ENCODE measurements at places on chromosomes 4 and X. TPM values are rescaled to one million over a fixed set of nuclear protein-coding genes. Genes with fewer than 3 reads are reported as not detected.

DNA sequence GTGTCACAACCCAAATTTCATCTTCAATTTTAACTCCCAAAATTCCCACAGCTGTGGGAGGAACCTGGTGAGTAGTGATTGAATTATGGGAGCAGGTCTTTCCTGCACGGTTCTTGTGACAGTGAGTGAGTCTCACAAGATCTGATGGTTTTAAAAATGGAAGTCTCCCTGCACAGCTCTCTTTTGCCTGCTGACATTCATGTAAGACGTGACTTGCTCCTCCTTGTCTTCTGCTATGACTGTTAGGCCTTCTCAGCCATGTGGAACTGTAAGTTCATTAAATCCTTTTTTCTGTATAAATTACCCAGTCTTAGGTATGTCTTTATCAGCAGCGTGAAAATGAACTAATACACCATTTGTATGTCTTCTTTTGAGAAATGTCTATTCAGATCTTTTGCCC, 13.0 kb upstream of the BLTP1 start:
- DNase-seq: no peak

- DNase-seq: no peak
These were observed 83.7 kb upstream of the ETNPPL start for GRCh38 chr4:108846568-108846967.

DNA sequence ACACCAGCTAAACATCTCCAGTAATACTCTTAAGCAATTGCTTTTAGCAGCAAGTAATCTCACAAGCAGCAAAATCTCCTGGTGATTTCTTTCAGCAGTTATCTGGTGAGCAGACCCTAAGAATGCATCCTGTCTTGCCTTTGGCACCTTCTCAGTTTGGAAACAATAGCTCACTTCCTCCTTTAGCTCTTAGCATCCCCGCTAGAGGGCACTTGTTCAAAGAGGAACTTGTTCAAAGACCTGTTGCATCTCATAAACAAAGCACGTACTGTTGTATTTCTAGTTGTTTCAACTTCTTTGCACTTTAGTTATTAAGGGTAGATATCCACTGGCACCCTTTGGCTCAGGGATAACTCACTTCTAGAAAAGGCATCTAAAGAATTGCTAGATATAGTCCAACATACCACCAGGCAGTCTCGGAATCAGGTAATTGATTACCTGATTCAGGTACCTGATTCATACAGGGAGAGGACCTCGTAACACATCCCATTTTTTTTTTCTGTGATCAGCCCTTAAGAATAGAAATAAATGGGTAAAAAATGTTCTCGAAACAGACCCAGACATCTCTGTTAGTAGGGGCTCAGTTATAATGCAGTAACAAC, 81.9 kb upstream of the QRFPR start:
- peak; percentile 52 for DNase-seq

- DNase-seq: no peak
These were observed 680 bp upstream of the ASMTL start for GRCh38 chrX:1453395-1453783.

Gene KIAA1210
- not detected for total RNA-seq

- no peak for DNase-seq
These were observed 28.1 kb downstream of the FGF2 start for GRCh38 chr4:122854447-122855352.

DNA sequence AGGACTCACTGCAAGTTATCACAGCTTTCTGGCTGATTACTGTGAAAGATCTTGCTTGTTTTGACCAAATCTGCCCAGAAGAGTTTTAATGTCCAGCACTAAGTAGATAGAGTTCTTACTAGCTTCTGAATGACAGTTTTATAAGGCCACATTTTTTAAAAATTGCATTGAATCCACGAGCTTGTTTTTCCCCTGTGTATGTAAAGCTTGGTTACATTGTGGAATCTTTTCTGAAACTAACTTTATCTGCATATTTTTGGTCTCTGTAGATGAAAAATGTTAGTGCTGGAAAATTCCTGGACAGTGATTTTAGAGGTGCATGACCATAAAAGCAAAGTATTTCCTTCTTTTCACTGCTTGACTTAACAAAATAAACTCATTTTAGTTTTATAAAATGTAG, 650.3 kb upstream of the FAM241A start:
- peak; percentile 72 for DNase-seq

Gene TCEANC
- total RNA-seq: 2.3 TPM

Gene DYNLT3
- 36.5 TPM for total RNA-seq

GRCh38 chr4:26958925-26959653, 98.4 kb downstream of the STIM2 start:
- DNase-seq: no peak

- no peak for DNase-seq
These were observed 1.3 kb upstream of the FGA start for GRCh38 chr4:154591890-154592289.

Gene MAMLD1
- total RNA-seq: 6.6 TPM

DNA sequence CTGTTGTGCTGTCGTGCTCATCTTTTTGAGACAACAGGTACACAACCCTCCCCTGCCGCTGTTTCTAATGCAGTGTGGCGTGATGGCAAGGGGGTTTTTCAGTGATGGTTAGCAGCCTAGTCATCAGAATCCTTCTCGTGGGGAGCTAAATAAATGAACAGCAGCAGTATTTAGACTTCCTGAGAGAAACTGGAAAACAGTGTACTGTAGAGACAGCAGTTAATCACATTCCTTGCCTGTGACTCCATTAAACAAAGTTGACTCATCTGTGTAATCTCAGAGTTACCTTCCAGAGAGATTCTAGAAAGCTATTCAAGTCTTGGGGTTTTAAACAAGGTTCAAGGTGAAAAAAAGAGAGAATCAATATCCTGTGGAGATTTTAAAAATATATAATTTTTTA, 1753.2 kb upstream of the PCDH7 start:
- DNase-seq: peak; percentile 57

Gene GABRG1
- not detected for total RNA-seq

- DNase-seq: peak; percentile 40
These were observed 572.0 kb downstream of the ADGRL3 start for GRCh38 chr4:61772126-61772525.

GRCh38 chr4:165844161-165844560, 28.9 kb upstream of the TLL1 start:
- no peak for DNase-seq

DNA sequence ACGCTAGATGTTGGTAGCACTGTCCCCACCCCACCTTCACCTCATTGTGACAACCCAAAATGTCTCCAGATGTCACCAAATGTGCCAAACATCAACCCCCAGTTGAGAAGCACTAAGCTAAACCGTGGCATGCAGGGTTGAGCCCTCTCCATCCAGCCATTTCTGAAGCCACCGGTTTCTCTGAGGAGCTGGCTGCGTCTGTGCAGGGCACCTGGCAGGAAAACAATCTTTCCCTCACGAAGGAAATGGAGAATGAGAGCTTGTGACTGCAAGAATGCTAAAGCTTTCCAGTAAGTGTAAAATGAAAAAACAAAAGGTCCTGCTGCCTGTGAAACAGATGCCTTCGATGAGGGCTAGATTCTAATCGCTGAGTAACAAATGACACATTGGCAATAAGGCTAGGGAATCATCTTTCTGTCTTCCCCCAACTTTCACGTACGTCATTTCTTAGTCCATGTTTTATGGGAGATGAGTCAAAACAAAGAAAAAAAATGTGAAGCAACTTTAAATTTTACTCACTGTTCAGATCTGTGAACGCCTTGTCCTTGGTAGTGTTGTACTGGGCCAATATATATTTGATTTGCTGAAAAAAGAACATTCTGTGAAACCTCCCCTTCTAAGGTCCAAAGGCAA, 59.9 kb downstream of the PROM1 start:
- peak; percentile 37 for DNase-seq

Gene TEX13A
- total RNA-seq: not detected

- DNase-seq: peak; percentile 42
These were observed 59.5 kb downstream of the PGRMC2 start for GRCh38 chr4:128227991-128228571.

GRCh38 chr4:14368391-14368790, 633.9 kb upstream of the CPEB2 start:
- DNase-seq: no peak

Gene FGFR3
- total RNA-seq: 3.9 TPM

DNA sequence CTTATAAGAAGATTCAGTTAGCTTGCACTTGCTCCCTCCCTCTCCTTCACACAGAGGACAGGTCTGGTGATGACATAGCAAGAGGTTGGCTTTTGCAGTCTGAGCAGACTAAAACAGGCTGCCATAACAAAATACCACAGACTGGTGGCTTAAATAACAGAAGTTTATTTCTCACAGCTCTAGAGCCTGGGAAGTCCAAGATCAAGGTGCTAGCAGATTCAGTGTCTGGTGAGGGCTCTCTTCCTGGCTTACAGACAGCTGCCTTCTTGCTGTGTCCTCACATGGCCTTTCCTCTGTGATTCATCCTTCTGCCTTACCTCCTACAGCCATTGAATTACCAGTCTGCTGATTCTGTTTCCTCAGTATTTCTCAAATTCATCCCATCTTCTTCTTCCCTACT, 13.1 kb downstream of the RP2 start:
- DNase-seq: no peak

GRCh38 chrX:68175562-68175961, 257.7 kb downstream of the OPHN1 start:
- DNase-seq: peak; percentile 18

Gene OPRPN
- total RNA-seq: not detected

DNA sequence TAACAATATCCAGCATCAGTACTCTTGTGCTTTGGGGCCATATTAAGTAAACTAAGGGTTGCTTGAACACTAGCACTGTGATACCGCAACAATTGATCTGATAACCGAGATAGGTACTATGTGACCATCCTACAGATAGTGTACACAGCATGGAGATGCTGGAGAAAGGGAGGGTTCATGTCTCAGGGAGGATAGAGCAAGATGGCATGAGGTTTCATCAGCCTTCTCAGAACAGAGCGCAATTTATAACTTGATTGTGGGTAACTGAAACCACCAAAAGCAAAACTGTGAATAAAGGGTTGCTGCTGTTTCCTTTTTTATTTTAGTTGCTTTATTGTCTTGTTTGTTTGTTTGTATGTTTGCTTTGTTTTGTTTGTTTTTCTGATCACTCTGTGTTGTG, 1449.7 kb downstream of the PCDH7 start:
- DNase-seq: no peak

DNA sequence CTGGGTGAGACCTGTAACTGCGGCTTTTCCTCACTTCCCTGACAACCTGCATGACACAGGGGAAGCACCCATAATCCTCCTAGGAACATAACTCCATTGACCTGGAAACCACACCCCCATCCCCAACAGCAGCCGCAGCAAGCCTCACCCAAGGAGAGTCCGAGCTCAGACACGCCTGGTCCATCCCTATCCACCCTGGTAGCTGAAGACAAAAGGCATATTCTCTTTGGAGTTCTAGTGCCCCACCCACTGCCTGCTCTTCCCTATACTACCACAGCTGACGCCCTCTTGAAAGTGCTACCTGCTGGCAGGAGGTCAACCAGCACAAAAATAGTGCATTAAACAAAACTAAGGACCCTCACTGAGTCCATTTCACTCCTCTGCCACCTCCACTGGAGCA, 1080.9 kb upstream of the IGFBP7 start:
- no peak for DNase-seq

Gene TSC22D3
- total RNA-seq: 30.7 TPM

DNA sequence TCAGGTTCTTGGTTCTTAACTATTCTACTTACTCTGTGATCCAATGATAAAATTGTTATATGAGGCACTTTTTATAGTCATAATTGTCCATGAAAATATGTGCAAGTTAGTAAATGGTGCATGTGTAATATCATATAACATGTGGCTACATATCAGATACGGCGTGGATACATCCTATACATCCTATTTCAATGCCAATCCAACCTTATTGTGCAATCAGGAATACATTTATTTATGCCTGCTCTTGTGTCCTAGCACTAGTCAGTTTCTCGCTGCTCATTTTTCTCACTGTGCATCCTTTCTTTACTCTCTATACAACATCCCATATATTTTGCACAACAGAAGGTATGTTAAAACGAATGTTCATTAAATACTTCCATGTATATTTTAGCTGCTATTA, 1141.1 kb downstream of the FAT4 start:
- no peak for DNase-seq
